Left ventricle myocardium superior (tissue), 1 donor: ENCODE measurements at places on chromosomes 2 and 18. TPM values are rescaled to one million over a fixed set of nuclear protein-coding genes. Genes with fewer than 3 reads are reported as not detected.

GRCh38 chr18:76697441-76697901, 124.9 kb upstream of the ZNF236 start:
- DNase-seq, result no peak

CCNYL1 gene
- 8.3 TPM for total RNA-seq

DNA sequence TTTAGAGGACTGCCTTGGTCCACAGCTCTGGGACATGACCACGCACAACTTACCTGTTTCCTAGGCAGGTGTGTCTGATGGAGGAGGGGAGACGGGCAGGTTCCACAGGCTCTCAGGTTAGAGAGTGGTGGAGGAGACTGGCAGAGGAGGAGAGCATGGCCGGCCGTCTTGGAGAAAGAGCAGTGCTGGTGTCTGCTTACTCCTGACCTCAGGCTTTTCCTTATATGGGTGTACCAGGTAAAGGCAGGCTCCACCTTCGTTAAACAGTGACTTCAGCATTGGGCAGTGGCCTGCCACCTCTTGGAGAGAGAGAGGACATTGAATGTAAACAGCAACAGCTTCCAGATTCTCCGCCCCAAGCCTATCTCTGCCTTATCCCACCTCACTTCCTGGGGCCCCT, at the start of gene CAPN13:
CAPN13 (minus strand) TSS at position 198 of the 400 bp plus-strand sequence. CDS start 20,121 bp downstream, outside the sequence.
- no peak for DNase-seq

GRCh38 chr2:27050281-27050995, 1.0 kb upstream of the AGBL5 start:
- DNase-seq, result peak; percentile 87

DNA sequence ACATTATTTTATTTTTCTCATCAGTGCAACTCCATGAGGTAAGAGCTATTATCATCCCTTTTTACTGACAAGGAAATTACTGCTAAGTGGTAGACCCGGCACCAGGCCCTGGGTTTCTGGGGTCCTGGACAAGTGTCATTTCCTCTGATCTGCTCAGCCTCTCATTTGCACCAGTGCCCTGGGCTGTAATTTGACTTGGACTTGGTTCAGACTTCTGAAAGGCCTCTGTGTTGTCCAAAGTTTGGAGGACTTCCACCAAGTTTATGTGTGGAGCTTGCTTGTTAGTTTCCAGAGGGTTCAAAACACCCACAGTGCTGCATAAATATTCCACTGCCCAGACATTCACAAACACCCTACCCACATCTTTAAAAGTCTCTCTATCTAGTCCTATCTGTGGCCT, 44.0 kb upstream of the PPP1CB start:
- DNase-seq, result no peak

DNA sequence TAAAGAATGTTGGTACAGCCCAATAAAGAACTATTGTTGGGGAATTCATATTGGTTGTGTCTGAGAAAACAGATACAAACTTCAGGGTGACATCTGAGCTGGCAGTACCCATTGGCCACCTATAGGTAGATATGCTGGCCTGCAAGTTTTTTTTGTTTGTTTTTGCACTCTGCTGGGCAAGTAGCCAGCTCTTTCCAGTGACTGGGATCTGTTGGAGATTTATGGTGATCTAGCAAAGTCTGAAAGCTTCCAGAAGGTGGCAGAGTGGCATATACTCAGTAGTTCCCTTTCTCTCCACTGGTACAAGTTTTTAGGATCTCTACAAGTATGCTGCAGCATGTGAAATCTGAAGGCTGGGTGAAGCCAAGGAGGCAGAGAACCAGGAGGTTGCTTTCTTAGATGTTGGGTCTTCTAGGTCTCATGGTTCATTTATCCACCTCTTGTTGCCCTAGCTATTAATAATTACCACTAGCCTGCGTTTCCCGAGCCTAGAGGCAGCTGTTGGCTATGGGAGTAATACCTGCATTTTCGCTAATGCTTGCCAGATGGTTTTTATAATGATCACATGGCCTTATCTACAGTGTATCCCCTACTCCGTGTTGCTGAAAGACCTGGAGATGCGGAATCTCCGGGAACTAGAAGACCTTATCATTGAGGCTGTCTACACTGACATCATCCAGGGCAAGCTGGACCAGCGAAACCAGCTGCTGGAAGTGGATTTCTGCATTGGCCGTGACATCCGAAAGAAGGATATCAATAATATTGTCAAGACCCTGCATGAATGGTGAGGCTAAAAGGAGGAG, 9.5 kb downstream of the COPS7B start:
- DNase-seq, result no peak

- no peak for DNase-seq
Observed at GRCh38 chr2:97664636-97664970, 759 bp upstream of the ACTR1B start.

DNA sequence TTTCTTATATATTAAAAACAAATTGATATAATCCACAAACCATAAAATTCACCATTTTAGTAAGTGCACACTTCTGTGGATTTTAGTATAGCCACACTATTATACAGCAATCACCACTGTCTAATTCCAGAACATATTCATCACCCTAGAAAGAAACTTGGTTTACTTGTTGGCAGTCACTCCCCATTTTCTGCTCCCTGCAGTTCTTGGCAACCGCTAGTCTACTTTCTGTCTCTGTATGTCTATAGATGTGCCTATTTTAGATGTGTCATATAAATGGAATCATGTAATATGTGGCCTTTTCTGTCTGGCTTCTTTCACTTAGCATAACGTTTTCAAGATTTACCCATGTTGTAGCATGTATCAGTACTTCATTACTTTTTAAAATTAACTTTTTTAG, 5.7 kb downstream of the CKAP2L start:
- no peak for DNase-seq

DNA sequence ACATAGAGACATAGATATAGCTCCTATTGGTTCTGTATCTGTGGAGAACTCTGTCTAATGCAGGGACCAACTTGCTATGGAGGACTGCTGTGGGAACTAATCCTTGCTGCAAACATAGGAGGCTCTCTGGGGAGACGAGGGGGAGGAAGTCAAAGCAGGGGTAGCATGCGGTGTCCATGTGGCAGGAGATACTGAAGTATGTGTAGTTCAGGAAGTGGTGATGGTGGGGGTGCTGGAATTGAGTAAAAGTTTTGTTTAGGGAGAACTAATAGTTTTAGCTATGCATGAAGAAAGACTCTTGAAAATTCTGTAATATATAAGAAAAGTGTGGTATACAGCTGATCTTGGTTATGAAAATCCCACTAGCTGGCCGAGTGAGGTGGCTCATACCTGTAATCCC, 62.0 kb downstream of the ANKRD44 start:
- no peak for DNase-seq

SF3B6 gene
- 58.2 TPM for total RNA-seq

GRCh38 chr2:72681016-72681995, 144.5 kb downstream of the EXOC6B start:
- DNase-seq, result no peak

TMEM200C gene
- 0.32 TPM for total RNA-seq

RAPH1 gene
- total RNA-seq, result 13.8 TPM

GRCh38 chr2:45194596-45194995, 185.3 kb upstream of the SIX2 start:
- no peak for DNase-seq

- DNase-seq, result no peak
Observed at GRCh38 chr2:83665894-83666293, 793.2 kb downstream of the SUCLG1 start.

GRCh38 chr2:179822540-179822939, 38.9 kb downstream of the ZNF385B start:
- DNase-seq, result no peak

TEX44 gene
- not detected for total RNA-seq

- no peak for DNase-seq
Observed at GRCh38 chr2:24009367-24009679, 562 bp upstream of the MFSD2B start.
